ENCODE measurements at places on chromosomes 1 and 21. TPM values are rescaled to one million over a fixed set of nuclear protein-coding genes. Genes with fewer than 3 reads are reported as not detected.

The TARS2 gene
- 24.0 TPM for total RNA-seq

The ADORA3 gene
- not detected for total RNA-seq

The GJA8 gene
- not detected for total RNA-seq

The ORC1 gene
- 20.2 TPM for total RNA-seq

The LCE1A gene
- not detected for total RNA-seq

The OR6N2 gene
- total RNA-seq, result not detected

The NHLH1 gene
- total RNA-seq, result not detected

The TFF3 gene
- total RNA-seq, result not detected

The FAM151A gene
- not detected for total RNA-seq

The SLC45A3 gene
- 7.8 TPM for total RNA-seq

The ANGPTL3 gene
- total RNA-seq, result not detected

The GIPC2 gene
- total RNA-seq, result 1.0 TPM

The LYPD8 gene
- 0.84 TPM for total RNA-seq

DNA sequence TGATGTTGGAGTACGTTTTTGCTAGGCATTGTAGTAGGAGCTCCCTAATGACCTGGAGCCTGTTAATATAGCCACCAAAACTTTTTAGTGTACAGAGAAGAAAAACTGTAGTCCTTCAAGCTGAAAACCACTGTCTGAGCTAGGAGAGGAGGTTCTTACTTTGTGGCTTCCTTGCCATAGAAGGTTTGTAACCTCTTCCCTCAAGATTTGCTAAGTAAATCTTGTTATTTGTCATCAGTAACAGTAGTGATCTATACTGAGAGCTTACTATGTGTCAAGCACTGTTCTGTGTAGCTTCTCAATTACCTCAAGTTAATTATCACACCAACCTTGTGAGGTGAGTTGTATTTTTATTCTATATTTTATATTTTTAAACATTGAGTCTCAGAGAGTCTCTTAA is 21.2 kb upstream of the LRRC8C start:
- no peak for DNase-seq

- peak; percentile 26 for DNase-seq
Observed at GRCh38 chr1:56577406-56578137, 1.8 kb downstream of the PLPP3 start.

DNA sequence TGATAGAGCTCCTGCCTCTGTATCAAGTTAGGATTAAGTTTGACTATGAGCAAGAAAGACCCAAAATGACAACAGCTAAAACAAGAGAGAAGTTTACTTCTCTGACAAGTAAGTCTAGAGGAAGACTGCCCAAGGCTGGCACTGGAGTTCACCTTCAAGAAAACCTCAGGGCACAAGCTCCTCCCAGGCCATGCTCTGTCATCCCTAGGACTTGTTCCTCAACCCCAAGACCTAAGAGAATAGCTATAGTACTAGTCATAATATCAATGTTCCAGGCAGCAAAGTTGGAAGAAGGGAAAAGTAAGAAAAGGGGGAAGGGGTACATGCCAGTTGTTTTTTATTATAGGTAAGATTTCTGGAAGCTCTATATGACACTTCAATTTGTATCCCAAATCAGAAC is 26.4 kb upstream of the DARS2 start:
- peak; percentile 6 for DNase-seq

GRCh38 chr1:226993814-226994585 is 53.9 kb downstream of the COQ8A start:
- DNase-seq, result no peak

DNA sequence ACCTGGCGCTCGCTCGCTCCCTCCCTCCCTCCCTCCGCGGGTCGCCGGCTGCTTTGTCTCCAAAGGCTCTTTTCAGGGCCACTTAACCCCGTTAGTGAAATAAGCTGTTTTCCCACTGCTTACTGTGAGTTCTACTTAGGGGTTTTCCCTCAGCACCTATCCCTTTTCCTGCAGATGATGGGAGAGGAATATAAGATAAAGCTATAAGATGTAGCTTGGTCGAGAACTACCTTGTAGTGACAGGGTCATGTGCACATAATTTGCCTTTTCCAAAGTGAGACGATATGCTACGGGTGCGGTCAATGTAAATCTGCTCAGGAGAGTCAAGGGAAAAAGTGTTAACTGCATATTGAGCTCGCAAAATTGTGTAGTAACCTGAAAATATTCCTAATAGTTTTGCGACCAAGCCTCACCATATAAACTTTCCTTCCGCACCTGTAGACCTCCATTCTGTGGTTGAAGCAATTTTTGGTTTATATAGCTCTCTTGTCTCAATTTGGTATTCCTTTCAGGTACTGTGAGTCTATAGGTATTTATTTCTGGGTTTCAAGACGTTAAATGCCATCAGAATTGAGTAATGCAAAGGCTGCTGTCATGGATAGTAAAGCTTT is 55.8 kb upstream of the BOLA1 start:
- DNase-seq, result peak; percentile 23

GRCh38 chr1:89804642-89805237 is 16.1 kb upstream of the LRRC8D start:
- peak; percentile 76 for DNase-seq

- DNase-seq, result no peak
Observed at GRCh38 chr1:75950176-75950575, 18.0 kb upstream of the ASB17 start.

- DNase-seq, result no peak
Observed at GRCh38 chr1:239587574-239588369, 201.4 kb downstream of the CHRM3 start.

- no peak for DNase-seq
Observed at GRCh38 chr1:50422675-50422945, 633 bp downstream of the DMRTA2 start.

- DNase-seq, result peak; percentile 67
Observed at GRCh38 chr1:235503403-235504121, 690 bp downstream of the B3GALNT2 start.

DNA sequence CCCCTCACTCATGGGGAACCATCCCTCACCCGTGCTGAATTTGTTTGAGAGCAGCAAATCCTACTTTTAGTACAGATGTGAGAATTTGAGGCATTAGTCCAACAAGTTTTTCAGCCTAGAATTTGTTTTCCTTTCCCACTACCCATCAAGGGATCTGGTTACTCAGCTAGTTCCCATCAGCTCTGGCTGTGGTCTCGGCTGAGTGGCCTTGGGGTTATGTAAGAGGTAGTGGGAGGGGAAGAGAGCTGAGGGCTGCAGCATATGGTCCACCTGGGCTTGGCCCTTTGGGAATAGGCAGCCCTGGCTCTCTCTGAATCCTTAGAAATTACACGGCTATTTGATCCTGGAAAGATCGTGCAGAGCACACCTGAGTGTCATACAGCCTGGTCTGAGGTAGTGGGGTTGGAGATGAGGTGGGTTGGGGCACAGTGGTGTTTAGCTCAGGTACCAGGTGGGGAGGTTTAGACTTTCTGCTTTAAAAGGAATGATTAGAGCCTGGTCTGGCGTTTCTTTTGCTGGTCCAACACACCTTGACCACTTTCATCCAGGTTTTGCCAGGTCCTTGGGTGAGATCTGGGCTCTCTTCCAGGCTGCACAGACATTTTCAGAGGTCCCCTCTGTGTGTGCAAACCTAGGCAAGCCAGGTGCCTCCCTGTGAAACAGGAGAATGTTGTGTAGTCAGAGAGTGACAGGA is 4.2 kb downstream of the GSTM4 start:
- no peak for DNase-seq

- no peak for DNase-seq
Observed at GRCh38 chr1:23416964-23417363, 7.6 kb downstream of the TCEA3 start.

- DNase-seq, result peak; percentile 16
Observed at GRCh38 chr1:117883616-117884015, 45.8 kb downstream of the GDAP2 start.

DNA sequence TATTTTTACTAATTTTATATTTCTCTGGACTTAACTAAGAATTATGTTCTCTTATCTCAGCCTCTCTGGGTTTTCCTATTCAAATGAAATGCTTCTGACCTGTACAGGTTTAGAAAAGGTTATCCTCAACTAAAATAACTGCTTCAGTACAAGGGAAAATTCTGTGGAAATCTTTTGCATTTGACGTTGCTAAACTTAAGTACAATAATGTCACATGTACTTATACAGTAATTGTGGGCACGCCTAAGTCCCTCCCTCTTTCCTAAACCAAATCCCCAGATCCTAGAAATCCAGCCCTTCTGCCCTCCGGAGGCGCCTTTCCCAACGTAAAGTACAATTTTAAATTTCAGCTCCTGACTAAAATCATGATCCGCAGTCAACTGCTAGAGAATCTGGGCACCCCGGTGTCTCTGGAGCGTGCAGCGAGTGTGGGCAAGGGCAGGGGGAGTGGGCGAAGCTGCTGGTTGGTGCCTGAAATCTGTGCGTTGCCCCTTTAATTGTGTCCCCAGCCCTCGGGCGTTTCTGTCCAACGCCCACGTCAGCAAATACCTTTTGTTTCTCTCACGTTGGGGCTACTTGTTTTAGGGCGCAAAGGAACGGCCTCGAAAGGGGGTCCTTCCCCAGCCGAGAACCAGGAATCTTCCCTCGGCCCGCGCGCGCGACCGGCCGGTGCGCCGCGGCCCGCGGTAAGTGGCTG is at the start of gene ZBTB8A:
TSS of gene ZBTB8A (plus strand) at position 541 of the 697 bp plus-strand sequence. CDS start 53,505 bp downstream, outside the sequence.
- DNase-seq, result peak; percentile 73

DNA sequence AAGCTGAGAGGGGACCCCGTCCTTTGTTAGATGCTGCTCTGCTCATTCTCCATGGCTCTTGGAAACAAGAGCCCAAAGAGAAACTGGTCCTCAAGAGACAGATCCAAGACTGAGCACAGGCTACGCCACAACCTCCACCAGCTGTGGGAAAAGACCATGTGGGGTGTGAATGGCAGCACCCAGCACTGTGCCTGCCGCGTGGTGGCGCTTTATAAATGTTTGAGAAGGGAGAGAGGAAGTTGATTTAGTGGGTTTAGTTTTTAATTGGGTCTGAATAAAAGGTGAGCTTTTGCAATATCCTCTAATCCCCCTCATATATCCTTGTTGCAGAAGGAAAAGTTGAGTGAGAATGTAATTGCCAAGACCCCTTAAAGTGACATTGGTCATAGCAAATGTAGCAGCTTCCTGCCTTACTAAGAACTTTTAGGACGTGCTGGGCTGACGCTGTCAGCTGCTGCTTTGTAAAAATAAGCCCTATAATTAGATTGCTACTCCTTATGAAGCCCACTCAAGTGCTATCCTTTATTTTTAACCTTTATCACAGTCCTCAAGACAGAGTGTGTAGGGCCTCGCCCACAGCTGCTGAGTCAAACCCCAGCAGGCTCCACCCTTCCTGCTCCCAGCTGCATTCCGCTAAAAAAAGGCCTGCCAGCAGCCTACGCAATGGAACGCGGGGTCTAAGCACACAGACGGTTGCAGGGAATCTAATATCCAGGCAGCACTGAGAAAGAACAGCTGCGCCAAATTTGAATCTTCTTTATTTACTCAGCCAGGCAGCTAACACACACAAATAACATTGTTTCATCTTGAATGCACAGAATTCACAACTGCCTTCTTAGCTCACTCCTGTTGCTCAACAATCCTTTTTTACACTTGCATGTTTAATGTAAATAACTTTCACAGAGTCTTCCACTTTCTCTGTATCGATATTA is 47.4 kb upstream of the PRDX6 start:
- DNase-seq, result peak; percentile 84

DNA sequence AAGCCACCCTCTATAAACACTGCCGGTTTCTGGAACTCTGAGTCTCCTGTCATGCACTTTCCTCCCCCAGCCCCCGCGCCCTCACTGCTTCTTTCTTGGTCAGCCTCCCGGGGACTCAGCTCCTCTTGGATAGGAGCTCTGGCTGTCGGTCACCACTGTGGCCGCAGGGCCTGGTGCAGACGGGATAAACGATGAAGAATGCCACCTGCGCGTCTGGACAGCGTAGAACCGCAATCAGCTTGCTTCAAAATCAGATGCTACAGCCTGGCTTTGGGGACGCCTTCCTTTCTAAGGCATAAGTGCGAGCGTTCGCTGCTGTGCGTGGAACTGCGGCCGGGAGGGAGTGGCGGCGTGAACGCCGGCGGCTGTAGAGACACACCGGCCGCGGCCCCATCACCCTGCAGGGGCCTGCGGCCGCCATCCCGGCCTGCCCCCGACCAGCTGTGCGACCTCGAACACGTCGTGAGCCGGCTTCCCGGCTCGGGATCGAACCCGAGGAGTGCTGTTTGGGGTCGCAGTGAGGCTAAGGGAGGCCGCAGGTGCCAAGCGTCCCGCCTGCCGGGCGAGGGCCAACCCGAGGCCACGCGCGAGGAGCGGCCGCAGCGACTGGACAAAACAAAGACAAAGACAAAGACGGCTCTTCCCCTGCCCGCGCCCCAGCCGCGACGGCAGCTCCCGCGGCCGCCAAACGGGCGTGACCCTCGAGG is 688 bp downstream of the PTTG1IP start:
- peak; percentile 71 for DNase-seq

- DNase-seq, result no peak
Observed at GRCh38 chr1:61028136-61028535, 54.2 kb upstream of the NFIA start.

Measured in M059J (cell line).